ENCODE measurements at places on chromosomes 2 and 18.

- no peak for DNase-seq
Observed at GRCh38 chr2:74201596-74201995, 3.2 kb downstream of the MTHFD2 start.

DNA sequence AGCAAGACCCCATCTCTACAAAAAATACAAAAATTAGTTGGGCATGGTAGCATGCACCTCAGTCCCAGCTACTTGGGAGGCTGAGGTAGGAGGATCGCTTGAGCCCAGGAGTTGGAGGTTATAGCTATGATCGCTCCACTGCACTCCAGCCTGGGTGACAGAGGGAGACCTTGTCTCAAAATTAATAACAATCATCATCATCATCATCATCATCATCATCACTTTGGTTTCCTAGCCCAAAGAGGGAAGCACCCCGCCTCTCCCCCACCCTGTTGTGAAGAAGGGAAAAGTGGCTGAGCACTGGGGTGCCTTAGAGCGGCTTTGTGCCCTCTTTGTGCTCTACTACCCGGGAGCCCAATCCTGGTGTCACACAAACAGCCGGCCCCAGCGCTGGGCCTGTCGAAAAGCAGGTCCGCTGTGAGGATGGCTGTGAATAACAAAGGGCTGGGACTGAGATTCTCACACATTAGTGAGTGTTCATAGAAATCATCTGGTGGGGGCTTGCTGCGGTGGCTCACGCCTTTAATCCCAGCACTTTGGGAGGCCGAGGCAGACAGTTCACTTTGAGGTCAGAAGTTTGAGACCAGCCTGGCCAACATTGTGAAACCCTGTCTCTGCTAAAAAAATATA, 42.6 kb upstream of the ASXL2 start:
- DNase-seq = no peak

- DNase-seq = no peak
Observed at GRCh38 chr2:45477546-45477945, 133.5 kb downstream of the SRBD1 start.

GRCh38 chr2:4675295-4675694, 971.9 kb downstream of the DCDC2C start:
- DNase-seq = no peak

GRCh38 chr2:223784221-223784772, 53.1 kb downstream of the AP1S3 start:
- no peak for DNase-seq

- no peak for DNase-seq
Observed at GRCh38 chr2:134099273-134099672, 154.6 kb upstream of the MGAT5 start.

DNA sequence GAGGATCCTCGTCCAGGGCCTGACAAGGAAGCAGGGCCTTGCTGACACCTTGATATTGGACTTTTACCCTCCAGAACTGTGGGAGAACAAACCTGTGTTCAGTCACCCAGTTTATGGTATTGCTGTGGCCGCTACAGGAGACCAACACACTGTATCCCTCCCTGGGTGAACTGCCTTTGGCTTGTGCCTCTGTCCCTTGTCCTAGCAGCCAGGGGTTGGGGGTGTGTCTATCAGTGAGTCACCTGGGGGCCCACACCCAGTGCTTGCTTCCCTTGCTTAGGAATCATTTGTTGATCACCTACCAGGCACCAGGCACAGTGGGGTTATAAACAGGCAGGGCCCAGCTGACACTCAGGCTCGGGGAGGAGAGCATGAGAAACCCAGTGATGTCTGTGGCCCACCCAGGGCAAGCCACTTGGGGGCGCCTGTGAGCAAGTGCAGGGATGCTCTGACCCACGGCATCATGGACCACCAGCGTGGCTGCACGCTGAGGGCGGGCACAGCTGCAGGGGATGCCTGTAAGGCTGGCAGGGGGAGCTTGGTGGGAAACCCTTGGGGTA, 17.1 kb downstream of the TMEM185B start:
- no peak for DNase-seq

- DNase-seq = no peak
Observed at GRCh38 chr2:187656123-187656522, 101.9 kb upstream of the TFPI start.

- no peak for DNase-seq
Observed at GRCh38 chr2:20429528-20429927, 17.3 kb upstream of the RHOB start.

DNA sequence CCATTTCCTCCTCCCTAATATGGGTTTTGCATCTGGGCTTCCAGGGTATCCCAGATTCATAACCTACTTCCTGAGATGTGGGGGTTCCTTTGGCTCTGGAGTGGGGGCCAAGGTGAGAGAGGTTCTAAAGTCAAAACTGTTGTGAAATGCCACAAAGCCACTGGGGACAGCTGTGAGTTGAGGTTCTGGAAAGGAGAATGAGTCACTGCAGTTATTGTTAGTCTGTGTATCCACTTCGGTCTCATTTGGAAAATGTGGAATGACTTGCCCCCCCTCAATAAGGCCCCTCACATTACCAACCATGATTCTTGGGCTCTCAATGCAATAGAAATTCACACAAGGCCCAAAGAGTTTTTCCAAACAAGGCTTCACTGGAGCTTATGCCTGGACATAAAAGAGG, 51.1 kb upstream of the LGALSL start:
- DNase-seq = no peak
